ENCODE measurements at places on chromosomes 3 and 15. TPM values are rescaled to one million over a fixed set of nuclear protein-coding genes. Genes with fewer than 3 reads are reported as not detected.

The TIGIT gene
- total RNA-seq, result not detected

The ZNF710 gene
- total RNA-seq, result 14.9 TPM

The TGM4 gene
- 0.04 TPM for total RNA-seq

DNA sequence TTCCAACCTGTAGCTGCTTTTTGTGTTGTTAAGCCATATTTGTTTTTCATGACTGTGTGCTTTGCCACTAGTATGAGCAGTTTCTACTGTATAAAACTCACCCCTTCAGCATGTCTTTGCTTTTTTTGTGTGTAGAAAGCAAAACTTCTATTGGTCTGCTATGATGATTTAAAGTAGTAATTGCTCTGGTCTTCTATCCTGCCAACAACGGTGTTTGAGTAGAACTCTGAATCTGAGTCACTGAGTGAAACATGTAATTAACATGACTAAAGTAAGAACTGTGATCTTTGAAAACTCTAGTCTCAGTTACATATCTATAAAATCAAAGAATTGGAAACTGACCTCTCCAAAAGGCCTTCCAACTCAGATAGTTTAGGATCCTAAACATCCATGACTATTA, 133.6 kb downstream of the TPRG1 start:
- H3K27ac ChIP-seq, result no peak overlapping the region
- H3K27me3 ChIP-seq, result no peaks in the 10 kb centered on the region
- H3K36me3 ChIP-seq, result no peaks in the 10 kb centered on the region
- peaks cover 14% of the 10 kb centered on the region for H3K4me1 ChIP-seq

GRCh38 chr3:112009670-112010069, 10.9 kb downstream of the TAGLN3 start:
- peaks cover 6% of the 10 kb centered on the region for H3K4me1 ChIP-seq
- H3K27me3 ChIP-seq, result no peaks in the 10 kb centered on the region
- no peak overlapping the region for H3K4me3 ChIP-seq
- no peak for DNase-seq
- H3K36me3 ChIP-seq, result no peaks in the 10 kb centered on the region
- H3K27ac ChIP-seq, result no peak overlapping the region

GRCh38 chr15:92595506-92596381, 59.8 kb downstream of the FAM174B start:
- H3K27me3 ChIP-seq, result no peaks in the 10 kb centered on the region
- peaks cover 12% of the 10 kb centered on the region for H3K4me1 ChIP-seq
- no peaks in the 10 kb centered on the region for H3K36me3 ChIP-seq
- no peak for DNase-seq

DNA sequence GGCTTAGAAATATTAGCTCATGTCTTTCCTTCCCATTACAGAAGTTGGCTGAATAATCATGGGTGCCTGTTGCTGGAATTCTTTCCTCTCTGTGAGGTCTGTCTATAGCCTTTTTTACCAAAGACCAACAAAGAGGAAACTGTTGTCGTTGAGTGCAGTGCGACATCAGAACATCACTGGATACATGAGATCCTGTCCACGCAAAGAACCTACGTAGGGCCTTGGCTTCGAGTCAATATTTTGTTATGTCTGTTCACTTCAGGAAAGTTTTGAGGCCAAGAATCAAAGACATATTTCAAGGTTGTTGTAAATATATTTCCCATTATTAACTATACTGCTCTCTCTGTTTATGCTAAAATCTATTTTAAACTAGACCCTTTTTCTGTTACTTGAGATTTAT, 101.5 kb upstream of the IL12A start:
- no peak for DNase-seq
- no peaks in the 10 kb centered on the region for H3K27me3 ChIP-seq
- H3K4me3 ChIP-seq, result no peak overlapping the region
- H3K36me3 ChIP-seq, result no peaks in the 10 kb centered on the region
- peaks cover 18% of the 10 kb centered on the region for H3K4me1 ChIP-seq

- H3K4me1 ChIP-seq, result no peaks in the 10 kb centered on the region
- no peaks in the 10 kb centered on the region for H3K27me3 ChIP-seq
- no peak overlapping the region for H3K27ac ChIP-seq
- DNase-seq, result no peak
- H3K4me3 ChIP-seq, result no peak overlapping the region
Measured at GRCh38 chr3:181839039-181839915, 127.6 kb downstream of the SOX2 start.

Measured in neural progenitor cell (in vitro differentiated cells).